ENCODE measurements at places on chromosomes 3 and 15. TPM values are rescaled to one million over a fixed set of nuclear protein-coding genes. Genes with fewer than 3 reads are reported as not detected.

CLEC3B gene
- total RNA-seq: 1.2 TPM

OXTR gene
- total RNA-seq: 12.7 TPM

NXPE3 gene
- total RNA-seq: 12.7 TPM

NUDT16 gene
- total RNA-seq: 17.4 TPM

STAB1 gene
- total RNA-seq: 0.66 TPM

GOLGA6A gene
- 0.20 TPM for total RNA-seq

SLC2A2 gene
- not detected for total RNA-seq

ZMYND10 gene
- 0.54 TPM for total RNA-seq

NECTIN3 gene
- 27.3 TPM for total RNA-seq

CFAP100 gene
- not detected for total RNA-seq

INTS14 gene
- total RNA-seq: 50.8 TPM
